Thoracic aorta (tissue), 2 donors: ENCODE measurements at places on chromosomes 3 and 15. TPM values are rescaled to one million over a fixed set of nuclear protein-coding genes. Genes with fewer than 3 reads are reported as not detected.
A peak's percentile ranks its signal among the peaks of the same experiment; 100 is the strongest.

DNA sequence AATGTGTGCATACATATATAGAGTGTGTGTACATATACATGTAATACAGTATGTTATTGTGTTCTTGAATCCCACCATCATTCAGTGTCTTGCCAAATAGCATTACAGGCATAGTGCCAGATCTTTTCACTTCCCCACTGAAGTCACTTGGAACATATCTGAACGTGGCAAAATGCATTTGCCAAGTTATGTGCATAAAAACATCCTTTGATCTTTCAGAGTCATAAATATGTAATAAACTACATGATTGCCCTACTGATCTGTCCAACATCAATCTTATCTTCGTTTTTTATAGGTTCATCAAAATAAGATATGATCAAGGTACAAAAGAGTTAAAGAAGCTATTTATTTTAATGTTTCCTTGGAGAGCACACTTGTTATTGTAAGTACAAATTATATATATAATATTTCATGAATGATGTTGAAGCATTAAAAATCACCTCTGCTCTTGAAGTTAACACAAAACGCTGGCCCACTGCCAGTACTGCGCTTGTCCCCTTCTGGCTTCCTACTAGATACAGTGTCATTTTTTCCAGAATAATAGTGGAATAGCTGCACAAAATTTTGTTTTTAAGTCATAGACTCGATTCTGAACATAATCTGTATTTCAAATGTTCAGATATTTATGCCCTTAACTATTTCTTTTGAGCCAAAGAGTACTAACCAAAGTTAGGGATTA lies 549.5 kb upstream of the ARRDC4 start:
- H3K27ac ChIP-seq: no peak overlapping the region
- H3K4me3 ChIP-seq: no peak overlapping the region
- no peaks in the 10 kb centered on the region for H3K36me3 ChIP-seq
- DNase-seq: no peak

GRCh38 chr3:178439504-178439903 lies 96.7 kb upstream of the KCNMB2 start:
- H3K27ac ChIP-seq: no peak overlapping the region
- H3K36me3 ChIP-seq: no peaks in the 10 kb centered on the region
- DNase-seq: no peak
- H3K4me3 ChIP-seq: no peak overlapping the region
- peaks cover 16% of the 10 kb centered on the region for H3K4me1 ChIP-seq

The DCLK3 gene
- total RNA-seq: not detected

DNA sequence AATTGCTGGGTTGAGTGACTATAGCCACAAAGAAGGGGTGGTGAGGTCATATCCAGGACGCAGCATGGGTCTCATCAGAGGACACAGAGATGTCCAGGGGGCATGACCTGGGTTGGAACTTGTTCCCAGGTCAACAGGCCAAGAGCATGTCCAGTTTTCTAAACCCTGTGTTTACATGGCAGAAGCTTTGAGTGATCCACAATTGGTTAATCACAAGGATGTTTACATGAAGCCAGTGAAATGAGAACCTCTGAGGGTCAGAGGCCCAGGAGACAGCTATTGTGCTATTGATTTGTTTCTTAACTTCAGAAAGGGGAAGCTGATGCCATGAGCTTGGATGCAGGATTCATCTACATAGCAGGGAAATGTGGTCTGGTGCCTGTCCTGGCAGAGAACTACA lies 42.2 kb upstream of the TOPBP1 start:
- no peak overlapping the region for H3K27ac ChIP-seq
- H3K4me1 ChIP-seq: no peaks in the 10 kb centered on the region
- H3K36me3 ChIP-seq: no peaks in the 10 kb centered on the region
- no peak overlapping the region for H3K4me3 ChIP-seq
- no peak for DNase-seq
- H3K27me3 ChIP-seq: no peaks in the 10 kb centered on the region

The FAM107A gene
- 63.6 TPM for total RNA-seq

The TMCO5A gene
- not detected for total RNA-seq

DNA sequence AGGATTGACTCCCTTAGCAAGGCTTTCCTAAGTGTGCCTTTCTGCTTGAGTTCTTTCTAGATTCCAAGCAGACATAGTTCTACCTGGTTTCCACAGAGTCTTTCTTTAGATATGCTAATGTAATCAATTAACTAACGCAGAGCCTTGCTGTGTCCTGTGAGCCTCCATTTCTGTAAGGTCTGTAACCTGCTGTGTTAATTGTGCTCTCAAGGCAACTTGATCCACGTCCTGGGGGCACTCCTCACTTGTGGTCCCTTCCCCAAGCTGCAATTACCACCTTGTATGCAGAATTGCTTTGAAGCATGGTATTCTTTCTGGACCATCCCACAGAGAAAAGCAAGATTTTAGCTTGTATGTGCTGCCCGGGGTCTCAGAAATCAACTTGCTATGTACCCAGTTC lies 29.5 kb upstream of the THSD4 start:
- no peak for DNase-seq
- no peaks in the 10 kb centered on the region for H3K36me3 ChIP-seq
- peaks cover 11% of the 10 kb centered on the region for H3K4me1 ChIP-seq
- H3K27ac ChIP-seq: no peak overlapping the region

DNA sequence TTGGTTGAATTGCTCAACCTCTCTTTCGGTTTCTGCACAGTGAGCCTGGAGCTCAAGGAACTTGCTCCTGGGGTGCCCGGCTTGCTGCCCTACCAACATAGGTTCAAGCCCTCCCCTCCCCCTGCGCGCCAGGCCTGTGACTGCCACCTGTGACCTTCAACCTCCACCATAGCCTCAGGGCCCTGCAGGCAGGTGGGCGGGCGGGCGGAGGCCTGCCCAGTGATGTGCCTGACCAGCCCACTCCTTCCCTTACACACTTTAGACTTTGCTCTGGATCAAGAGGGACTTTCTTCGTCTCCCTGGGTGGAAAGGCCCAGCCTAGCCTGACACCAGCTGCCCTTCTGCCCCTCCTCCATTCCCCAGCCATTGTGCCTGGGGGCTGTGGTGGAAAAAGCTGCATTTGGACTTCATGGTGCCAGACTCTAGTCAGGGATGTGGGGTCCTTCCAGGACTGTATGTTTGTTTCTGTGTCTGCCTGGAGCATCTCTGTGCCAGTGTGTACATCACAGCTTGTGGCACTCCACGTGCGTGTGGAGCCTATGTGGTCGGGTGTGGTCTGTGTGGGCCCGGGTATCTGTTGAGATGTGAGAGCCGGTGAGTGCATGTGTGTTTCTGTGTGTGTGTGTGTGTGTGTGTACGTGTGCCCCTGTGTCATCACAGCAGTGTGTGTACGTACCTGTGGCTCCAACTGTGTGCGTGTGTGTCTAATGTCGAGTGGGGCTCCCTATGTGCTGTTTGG lies 9.5 kb downstream of the PRKCD start:
- H3K4me3 ChIP-seq: peak overlapping the region; percentile 24
- H3K4me1 ChIP-seq: peaks cover 4% of the 10 kb centered on the region
- peaks cover 7% of the 10 kb centered on the region for H3K36me3 ChIP-seq
- no peaks in the 10 kb centered on the region for H3K27me3 ChIP-seq
- no peak for DNase-seq
- no peak overlapping the region for H3K27ac ChIP-seq

The GRAMD1C gene
- 1.5 TPM for total RNA-seq

- H3K4me3 ChIP-seq: no peak overlapping the region
- H3K36me3 ChIP-seq: no peaks in the 10 kb centered on the region
- H3K27me3 ChIP-seq: no peaks in the 10 kb centered on the region
- no peak overlapping the region for H3K27ac ChIP-seq
Observed at GRCh38 chr3:163056874-163057497, 1560.4 kb downstream of the OTOL1 start.

The SPSB4 gene
- 0.41 TPM for total RNA-seq

The GOLGA6A gene
- 0.42 TPM for total RNA-seq

DNA sequence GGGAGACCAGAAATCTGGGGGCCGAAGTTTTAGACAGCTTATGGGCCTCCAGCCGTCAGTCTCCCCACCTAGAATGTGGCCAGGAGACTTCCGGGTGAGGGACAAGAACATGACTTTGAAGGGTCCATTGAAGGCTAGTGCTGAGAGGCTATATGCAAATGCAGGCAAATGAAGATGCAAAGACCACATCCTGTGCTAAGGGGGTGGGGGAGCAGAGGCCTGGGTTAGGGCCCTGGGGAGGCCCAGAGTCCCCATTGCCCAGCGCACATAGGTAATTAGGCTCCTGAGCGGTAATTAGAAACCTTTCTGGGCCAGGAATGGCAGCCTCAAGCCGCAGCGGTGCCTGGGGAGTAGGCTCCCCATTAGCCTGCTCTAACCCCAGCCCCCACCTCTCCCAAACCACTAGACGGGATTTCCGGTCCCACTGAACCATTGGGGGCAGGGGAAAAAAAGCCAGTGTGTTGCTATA lies 6.8 kb downstream of the CSK start:
- no peaks in the 10 kb centered on the region for H3K27me3 ChIP-seq
- peaks cover 67% of the 10 kb centered on the region for H3K4me1 ChIP-seq
- H3K36me3 ChIP-seq: no peaks in the 10 kb centered on the region
- peak overlapping the region; percentile 37 for H3K4me3 ChIP-seq
- no peak for DNase-seq

- H3K4me1 ChIP-seq: no peaks in the 10 kb centered on the region
- DNase-seq: no peak
- H3K36me3 ChIP-seq: no peaks in the 10 kb centered on the region
- no peak overlapping the region for H3K4me3 ChIP-seq
Observed at GRCh38 chr3:18937574-18937973, 210.7 kb upstream of the KCNH8 start.

- H3K27ac ChIP-seq: no peak overlapping the region
- no peaks in the 10 kb centered on the region for H3K27me3 ChIP-seq
- no peak for DNase-seq
- no peak overlapping the region for H3K4me3 ChIP-seq
- no peaks in the 10 kb centered on the region for H3K36me3 ChIP-seq
Observed at GRCh38 chr3:148400754-148401153, 296.9 kb upstream of the AGTR1 start.

DNA sequence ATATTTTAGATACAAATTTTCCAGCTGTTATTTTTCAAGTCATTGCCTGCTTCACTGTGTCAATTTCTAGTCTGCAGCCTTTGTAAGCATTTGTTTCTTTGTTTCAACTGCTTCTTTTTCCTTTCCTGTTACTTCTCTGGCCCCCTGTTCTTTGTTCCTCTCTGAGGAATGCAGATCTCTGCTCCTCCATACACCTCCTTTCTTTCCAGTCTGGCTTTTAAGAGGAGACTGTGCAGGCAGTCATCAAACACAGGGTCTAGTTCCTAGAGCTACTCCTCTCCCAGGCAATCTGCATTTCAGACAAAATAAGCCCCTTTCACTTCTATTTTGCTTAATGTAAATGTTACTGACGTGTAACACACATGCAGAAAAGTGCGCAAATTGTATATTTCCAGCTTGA lies 502.9 kb downstream of the PDCD6IP start:
- H3K4me3 ChIP-seq: no peak overlapping the region
- DNase-seq: no peak
- H3K27ac ChIP-seq: no peak overlapping the region
- no peaks in the 10 kb centered on the region for H3K36me3 ChIP-seq
- no peaks in the 10 kb centered on the region for H3K4me1 ChIP-seq

- peak overlapping the region; percentile 31 for H3K4me3 ChIP-seq
- DNase-seq: peak; percentile 80
- H3K36me3 ChIP-seq: no peaks in the 10 kb centered on the region
- peak overlapping the region; percentile 77 for H3K27ac ChIP-seq
Observed at GRCh38 chr3:14431917-14432834, 29.8 kb downstream of the SLC6A6 start.

DNA sequence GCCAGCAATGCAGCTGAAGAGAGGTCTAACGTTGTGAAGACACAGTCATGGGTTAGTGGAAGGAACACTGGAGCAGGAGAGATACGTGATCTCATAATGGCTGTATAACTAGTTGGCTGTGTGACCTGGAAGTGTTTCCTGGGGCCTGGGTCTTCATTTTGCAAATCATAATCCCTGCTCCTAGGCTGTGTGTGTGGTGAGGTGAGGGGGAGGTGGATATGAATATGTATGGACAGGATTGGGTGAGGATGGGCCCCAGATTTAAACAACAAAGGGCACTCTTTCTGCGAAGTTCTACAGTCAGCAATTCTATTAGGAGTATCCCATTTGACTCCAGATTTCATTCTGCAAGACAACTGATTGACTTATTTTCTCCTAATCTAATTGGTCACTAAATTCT lies 41.3 kb downstream of the ANKRD28 start:
- no peak overlapping the region for H3K27ac ChIP-seq
- H3K27me3 ChIP-seq: no peaks in the 10 kb centered on the region
- H3K36me3 ChIP-seq: no peaks in the 10 kb centered on the region
- H3K4me1 ChIP-seq: peaks cover 39% of the 10 kb centered on the region
- no peak for DNase-seq
- H3K4me3 ChIP-seq: no peak overlapping the region

GRCh38 chr3:481680-482079 lies 285.1 kb downstream of the CHL1 start:
- peaks cover 3% of the 10 kb centered on the region for H3K4me1 ChIP-seq
- no peaks in the 10 kb centered on the region for H3K36me3 ChIP-seq
- H3K27ac ChIP-seq: no peak overlapping the region
- H3K27me3 ChIP-seq: no peaks in the 10 kb centered on the region
- DNase-seq: no peak

DNA sequence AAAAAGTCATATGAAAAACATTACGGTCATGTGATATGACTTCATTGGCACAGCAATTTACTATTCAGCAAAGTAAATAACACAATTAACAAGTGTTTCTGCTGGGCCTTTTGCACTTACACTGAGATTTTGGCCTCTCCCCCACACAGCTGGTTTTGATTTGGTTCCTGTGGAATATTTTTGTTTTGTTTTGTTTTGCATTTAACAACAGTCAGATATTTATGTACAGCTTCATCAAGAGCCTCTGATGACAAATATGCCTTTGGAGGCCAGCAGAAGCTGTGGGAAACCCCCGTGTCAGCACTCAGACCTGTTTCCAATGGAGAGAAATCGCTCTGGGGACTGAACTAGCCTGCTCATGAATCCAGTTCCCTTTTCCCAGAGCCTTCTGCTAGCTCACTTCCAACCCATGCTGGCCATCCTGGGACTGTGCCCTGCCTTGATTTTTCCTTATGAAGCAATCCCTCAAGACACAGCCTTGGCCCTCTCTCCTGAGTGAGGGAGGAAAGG lies 161.9 kb downstream of the ATG7 start:
- H3K4me3 ChIP-seq: peak overlapping the region; percentile 40
- DNase-seq: peak; percentile 9
- H3K36me3 ChIP-seq: no peaks in the 10 kb centered on the region
- no peaks in the 10 kb centered on the region for H3K27me3 ChIP-seq

DNA sequence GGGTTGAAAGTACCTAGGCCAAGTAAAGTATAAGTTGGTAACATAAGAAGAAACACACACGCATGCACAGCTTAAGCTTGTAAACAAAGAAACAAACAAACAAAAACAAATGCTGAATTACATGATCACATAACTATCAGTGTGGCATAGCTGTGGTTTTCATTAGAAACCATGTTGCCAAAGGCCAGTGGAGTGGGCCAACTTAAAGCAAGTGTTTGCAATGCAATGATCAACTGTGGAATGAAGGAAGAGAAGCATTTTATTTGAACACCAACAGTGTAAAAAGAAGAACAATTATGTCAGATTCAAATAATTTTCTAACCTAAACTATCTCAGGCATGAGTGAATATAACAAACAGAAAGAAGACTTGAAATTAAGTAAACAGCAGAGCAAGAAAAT lies 199.4 kb upstream of the STRIT1 start:
- no peaks in the 10 kb centered on the region for H3K36me3 ChIP-seq
- no peak overlapping the region for H3K27ac ChIP-seq
- DNase-seq: no peak
- no peak overlapping the region for H3K4me3 ChIP-seq
- H3K27me3 ChIP-seq: no peaks in the 10 kb centered on the region
- H3K4me1 ChIP-seq: no peaks in the 10 kb centered on the region

The HCN4 gene
- total RNA-seq: not detected

The LYZL4 gene
- total RNA-seq: not detected
